Cerebellar nuclear complex (tissue), 1 donor: ENCODE measurements at places on chromosomes 3 and 15.

DNA sequence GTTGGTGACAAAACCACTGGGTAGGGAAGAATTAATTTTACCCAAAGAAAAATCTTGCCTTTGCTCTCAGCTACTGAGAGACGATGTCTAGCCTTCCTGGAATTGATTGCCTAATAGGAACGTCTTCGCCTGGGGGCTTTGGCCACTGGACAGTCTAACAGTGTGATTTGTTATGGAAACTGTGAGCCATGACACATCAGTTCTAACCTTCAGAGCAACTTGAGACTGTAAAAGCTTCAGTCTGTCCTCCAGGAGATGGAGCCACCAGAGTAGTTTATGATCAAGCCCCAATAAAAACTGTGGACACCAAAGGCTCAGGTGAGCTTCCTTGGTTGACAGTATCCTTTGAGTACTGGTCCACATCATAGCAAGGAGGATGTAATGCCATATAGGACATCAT, 235.8 kb upstream of the TMCO5A start:
- DNase-seq = no peak

- no peak for DNase-seq
These were observed 14.6 kb upstream of the POLG start for GRCh38 chr15:89349206-89349558.

DNA sequence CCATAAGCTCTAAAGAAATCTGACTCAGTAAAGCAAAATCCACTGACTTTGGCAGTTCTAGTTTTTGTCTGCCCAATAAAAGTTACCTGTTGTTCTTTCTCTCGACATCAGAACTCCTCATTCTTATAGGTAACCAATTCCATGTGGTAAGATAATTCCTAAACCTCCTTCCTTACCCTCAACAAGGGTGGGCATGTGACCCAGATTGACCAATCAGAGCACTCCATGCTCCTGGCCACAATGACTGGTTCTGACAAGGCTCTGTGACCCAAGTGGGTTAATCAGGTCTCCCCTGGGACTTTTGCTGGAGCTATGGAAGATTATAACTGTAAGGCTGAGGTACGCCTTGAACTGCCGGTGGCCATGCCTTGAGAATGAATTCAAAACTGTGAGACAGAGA, 31.7 kb downstream of the LINS1 start:
- no peak for DNase-seq

DNA sequence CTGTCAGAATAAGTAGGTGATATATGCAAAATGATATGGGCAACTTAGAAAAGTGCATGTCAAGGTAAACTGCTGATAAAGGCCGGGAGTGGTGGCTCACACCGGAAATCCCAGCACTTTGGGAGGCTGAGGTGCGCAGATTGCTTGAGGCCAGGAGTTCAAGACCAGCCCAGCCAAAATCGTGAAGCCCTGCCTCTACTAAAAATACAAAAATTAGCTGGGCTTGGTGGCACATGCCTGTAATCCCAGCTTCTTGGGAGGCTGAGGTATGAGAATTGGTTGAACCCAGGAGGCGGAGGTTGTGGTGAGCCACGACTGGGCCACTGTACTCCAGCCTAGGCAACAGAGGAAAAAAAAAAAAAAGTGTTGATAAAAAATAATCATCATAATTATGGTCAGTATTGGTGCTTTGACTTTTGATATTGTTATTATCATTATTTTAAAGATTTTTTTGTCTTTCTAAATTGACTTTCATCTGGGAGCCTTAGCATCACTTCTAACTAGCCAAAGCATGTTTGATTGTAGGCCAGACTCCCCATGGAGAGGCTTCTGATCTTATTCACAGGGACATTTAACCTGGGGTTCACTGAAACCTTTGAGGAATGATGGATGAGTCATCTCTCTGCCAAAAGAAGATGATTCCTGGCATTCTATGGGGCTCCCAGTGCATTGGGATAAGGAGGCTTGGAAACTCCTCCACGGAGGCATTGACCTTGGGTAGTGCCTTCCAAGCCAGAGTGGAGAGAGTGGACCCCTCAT, 5.6 kb downstream of the ZBTB38 start:
- no peak for DNase-seq

GRCh38 chr3:53139906-53140846, 9.9 kb upstream of the RFT1 start:
- no peak for DNase-seq

GRCh38 chr3:5198986-5199731, 11.7 kb downstream of the EDEM1 start:
- no peak for DNase-seq

DNA sequence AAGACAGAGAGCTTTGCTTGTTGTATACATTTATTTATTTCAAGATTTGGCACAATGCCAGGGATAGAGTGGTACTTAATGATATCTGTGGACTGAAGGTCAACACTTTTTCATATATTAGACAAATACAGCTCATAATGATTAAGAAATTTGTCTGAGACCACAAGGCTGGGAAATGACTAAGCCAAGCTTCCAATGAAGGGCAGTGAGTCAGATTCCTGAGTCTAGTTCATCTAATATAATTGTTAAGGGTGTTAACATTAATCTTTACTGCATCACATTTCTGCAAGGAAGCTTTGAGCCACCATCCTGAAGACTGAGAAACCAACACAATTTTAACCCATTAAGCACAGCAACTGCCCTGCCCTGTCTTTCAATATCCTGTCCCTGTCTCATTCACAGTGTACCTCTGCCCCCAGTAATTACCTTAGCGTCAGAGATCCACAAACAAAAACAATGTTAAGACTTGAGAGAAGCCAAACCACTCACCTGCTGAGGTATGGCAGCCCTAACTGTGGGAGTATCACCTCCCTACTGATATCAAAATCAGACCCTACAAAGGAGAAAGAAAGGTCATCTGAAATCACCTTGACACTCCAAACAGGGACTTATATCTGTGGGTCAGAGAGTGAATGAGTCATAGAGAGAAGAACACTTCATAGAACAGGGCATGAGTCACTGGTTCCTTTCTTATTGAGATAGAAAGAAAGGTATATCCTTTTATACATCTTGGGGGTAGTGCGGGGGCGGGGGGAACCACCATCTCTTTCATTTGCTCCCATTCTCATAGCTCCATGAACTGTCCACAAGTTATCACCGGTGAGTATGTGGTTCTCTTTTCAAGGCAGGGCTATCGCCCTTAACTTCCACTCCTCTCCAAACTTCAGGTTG, 74.7 kb downstream of the MAGI1 start:
- no peak for DNase-seq

DNA sequence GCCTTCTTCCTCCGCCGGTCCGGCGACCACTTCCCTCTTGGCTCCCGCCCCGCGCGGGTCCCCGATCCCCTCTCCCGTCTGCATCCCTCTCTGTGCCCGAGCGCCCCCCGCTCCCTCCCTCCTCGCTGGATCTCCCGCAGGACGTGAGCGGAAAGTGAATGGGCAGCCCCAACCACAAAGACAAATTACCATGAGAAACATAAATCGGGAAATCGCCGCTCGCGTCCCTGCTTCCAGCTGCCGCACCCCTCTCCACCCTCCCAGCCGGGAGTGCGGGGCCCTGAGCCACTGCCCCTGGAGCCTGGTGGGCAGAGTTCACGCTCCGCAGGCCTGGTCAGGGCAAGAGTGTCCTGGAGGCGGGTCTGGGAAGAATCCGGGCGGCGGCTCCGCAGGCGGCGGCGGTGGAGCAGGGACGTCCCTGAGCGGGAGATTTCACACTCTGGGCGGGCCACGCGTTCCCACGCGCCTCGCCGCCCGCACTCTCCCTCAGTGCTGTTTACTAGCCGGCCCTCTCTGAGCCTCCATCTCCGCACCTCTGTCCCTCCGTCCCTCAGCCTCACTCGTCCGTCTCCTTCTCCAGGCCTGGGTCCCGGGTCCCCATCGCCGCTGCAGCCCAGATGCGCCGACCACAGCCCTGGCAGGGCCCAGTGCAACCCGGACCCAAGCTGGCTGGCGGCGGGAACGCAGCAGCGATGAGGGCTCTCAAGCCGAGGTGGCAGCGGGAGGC, 835 bp downstream of the SEMA5B start:
- DNase-seq = no peak

GRCh38 chr3:129121792-129122411, at the start of gene RAB43:
Gene RAB43 (minus strand): TSS chr3:129121804. CDS start chr3:129121489, 315 bp downstream.
- DNase-seq = peak; percentile 17

DNA sequence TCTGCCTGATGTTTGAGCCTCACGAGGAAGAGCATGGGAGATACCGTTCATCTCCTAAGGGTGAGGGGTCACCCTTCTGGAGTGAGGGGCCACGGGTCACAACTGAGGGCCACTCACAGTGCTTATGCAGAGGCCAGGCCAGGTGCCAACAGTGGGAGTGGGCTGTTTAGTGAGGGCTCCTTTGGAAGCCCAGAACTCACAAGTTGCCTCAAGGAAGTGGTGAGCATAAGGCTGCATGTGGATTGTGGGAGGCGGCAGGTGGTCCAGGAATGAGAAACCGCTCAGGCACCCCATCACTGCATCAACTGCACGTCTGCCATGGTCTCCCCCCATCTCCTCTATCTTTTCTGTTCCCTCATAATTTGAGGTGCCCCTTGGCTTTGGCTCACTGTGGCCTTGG, 26.5 kb downstream of the SPSB4 start:
- DNase-seq = no peak

DNA sequence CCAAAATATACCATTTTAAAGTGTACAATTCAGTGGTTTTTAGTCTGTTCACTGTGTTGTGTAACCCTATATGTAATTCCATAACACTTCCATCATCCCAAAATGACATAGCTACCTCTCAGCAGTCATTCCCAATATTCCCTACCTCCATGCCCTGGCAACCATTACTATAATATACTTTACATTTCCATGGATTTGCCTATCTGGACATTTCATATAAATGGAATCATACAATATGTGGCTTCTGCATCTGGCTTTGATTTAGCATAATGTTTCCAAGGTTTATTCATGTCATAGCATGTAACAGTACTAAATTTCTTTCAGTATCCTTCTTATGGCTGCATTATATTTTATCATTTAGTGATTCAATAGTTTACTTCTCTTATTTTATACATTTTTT, 25.3 kb downstream of the FAM98B start:
- no peak for DNase-seq

DNA sequence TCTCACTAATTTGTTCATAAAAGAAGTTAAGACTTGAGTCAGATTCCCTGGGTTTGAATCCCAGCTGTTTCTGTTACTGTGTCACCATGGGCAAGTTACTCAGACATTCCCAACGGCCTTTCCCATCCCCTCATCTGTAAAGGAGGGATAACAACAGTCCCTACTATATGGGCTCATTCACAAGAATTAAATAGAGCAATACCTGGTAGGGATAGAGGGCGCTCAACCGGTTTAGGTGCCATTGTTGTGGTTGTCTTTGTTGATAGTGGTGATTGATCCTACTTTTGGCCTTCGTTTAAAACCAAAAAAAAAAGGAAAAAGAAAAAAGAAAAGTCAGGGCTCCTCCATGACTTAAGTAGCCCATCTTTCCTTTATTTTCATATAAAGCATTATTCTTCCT, 563.1 kb downstream of the GRM7 start:
- DNase-seq = no peak

GRCh38 chr15:54250326-54250725, 272.1 kb downstream of the UNC13C start:
- no peak for DNase-seq

GRCh38 chr15:99895189-99895955, 162.1 kb upstream of the LYSMD4 start:
- no peak for DNase-seq

GRCh38 chr3:108093616-108094015, 2.8 kb upstream of the CD47 start:
- no peak for DNase-seq

- DNase-seq = no peak
These were observed 77.7 kb downstream of the ABHD5 start for GRCh38 chr3:43768381-43768973.

DNA sequence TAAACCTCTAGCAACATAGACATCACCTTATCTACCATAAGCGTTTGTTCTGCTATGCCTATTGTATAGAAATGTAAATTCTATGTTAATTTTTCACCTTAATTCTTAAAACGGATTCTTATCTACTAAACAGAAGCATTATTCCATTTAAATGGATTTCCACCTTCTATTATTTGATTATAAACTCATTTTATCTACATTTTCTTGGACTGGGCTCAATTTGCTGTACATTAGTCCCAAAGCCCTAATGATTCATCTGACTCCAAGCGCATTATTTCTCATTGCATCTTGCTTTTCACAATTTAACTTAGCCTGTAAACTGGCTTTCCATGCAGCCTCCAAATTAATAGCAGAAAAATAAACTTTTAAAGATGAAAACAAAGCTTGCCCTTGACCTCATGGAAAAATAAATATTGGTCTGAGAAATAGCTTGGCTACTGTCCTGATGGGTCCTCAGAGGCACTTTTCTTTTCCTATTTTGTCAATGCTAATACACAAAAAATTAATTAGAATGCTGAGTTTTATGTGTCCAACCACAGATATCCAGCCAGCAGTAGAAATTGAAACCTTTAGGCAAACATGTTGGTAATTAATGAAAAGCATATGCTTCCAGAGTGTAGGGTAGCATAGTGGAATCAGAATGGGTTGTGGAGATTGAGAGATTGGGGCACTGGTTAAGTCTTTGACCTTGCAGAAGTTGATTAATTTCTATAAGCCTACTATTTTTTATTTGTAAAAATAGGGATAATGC, 81.4 kb upstream of the CFAP20DC start:
- DNase-seq = no peak

GRCh38 chr3:67685499-67685898, 31.1 kb upstream of the SUCLG2 start:
- DNase-seq = no peak

DNA sequence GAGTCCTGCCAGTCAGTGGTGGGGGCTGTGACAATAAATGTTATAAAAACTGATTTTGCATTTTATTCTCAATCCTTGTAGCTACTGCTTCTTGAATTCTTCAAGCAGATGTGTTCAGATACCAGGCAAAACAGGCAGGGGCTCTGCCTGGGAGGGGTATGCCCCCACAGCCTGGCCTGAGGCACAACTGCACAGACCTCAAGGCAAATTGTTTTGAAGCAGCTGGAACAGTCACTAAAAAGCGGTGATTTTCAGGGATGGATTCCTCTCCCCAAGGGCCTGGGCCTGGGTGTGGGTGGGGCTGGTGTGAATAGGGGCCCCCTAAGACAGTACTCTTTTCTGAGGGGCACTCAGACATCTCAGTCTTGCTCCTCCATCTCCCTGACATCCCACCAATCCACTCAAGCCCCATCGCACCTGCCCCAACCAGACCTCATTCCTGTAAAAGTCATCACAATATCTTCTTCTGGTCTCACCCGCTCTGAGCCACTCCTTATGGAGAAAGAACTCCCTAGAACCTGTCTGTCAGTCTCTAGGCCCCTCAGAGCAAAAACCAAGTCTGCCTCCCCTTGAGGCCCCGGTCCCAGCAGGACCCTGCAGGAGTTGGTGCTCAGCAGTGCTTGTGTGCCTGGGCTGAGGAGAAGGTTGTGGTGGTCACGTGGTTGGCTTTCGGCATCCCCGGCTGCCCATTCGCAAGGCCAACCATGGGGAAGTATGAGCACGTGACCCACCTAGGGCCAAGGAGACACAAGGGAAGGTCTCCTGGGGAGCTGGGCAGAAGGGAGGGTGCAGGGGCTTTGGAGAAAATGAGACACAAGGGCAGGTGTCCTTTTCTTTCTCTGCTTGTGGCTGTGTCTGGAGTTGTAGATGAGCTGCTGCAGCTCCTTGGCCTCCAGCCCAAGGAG, 2.9 kb upstream of the PSTPIP1 start:
- no peak for DNase-seq
